Ureter (tissue), 1 donor: ENCODE measurements at places on chromosomes 11 and 22. TPM values are rescaled to one million over a fixed set of nuclear protein-coding genes. Genes with fewer than 3 reads are reported as not detected.

DNA sequence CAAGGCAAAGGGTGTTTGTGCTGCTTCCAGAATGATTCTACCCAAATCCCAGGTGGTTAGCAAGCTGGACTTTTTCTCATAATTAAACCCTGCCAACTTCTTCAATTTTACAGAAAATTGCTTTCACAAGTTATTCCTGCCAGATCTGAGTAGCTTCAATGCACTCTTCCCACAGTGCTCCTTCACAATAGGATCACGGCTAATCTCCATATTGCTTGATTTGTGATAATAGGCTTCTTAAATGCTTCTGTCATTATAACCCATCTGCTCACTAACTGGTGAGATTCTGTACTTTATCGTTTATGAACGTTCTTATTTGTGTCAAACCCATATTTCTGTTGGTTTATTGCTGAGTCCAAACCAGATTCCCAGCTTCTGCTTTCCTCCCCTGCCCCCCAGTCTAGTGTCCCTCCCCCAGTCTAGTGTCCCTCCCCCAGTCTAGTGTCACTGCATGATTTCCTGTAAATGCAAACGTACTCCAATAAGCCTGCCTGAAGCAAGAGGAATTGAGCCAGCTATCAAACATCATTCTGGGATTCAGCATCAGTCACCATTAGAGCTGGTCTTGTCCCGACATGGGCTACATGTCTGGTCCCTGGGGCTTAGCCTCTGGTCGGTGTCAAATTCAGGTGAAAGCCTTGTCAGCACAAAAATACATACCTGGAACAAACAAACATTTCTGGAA, 14.0 kb downstream of the MMP3 start:
- no peak for DNase-seq

The NELL1 gene
- not detected for total RNA-seq

The PARVG gene
- total RNA-seq = 13.5 TPM

DNA sequence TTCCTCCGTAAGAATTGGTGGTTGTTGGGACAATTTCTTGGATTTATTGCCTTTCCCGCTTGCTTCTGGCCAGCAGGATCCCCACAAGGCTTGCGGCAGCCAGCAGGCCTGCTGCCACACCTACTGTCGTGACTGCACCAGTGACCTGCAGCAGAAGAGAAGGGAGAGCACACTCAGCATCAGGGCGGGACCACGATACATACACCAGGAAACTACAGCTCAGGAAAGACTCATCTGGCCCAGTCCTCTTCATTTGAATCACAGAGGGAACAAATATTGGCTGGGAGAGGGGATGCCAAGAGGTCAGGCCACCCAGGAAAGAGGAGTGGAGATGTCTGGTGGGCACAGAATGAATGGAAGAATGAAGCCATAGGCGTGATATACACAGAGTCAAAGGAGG, 10.3 kb downstream of the PLAAT2 start:
- DNase-seq = no peak

DNA sequence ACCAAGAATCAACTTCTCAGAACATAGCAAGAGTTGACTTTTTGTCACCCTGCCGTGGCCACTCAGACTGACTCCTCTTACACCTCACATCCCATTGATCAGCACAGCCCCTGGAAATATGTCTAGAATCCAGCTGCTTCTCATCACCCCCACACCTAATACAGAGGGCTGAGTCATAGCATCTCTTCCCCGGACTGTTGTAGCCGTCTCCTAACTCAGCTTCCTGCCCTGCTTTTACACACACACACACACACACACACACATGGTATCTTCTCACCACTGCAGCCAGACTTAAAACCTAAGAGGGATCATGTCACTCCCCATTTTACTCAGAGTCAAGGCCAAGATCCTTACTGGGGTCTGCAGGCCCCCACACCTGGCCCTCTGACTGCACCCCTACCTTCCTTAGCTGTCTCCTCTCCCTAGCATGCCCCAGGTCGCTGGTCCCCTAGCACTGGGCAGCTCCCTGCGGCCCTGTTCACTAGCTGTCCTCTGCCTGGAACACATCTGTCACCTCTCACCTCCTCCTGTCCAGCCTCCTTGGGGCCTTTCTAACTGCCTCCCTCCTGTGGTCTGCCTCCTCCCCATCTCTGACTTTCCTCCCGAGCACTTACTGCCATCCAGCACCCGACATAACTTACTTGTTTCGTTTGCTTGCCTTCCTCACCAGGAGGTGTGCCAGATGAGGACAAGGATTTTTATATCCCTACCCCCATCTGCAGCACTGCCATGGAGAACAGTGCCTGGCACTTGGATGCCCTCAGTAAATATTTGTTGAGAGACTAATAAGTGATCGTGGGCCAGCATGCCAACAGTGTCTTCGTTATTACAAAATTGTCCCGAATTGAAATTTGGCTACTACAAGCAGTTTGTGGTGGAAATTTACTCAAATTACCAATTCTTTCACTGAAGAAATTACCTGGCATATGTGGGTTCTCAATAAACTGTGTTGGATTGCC, 61.9 kb downstream of the BMAL1 start:
- no peak for DNase-seq

GRCh38 chr22:27673839-27674238, 127.7 kb downstream of the MN1 start:
- DNase-seq = no peak

The GDPD5 gene
- total RNA-seq = 14.9 TPM

DNA sequence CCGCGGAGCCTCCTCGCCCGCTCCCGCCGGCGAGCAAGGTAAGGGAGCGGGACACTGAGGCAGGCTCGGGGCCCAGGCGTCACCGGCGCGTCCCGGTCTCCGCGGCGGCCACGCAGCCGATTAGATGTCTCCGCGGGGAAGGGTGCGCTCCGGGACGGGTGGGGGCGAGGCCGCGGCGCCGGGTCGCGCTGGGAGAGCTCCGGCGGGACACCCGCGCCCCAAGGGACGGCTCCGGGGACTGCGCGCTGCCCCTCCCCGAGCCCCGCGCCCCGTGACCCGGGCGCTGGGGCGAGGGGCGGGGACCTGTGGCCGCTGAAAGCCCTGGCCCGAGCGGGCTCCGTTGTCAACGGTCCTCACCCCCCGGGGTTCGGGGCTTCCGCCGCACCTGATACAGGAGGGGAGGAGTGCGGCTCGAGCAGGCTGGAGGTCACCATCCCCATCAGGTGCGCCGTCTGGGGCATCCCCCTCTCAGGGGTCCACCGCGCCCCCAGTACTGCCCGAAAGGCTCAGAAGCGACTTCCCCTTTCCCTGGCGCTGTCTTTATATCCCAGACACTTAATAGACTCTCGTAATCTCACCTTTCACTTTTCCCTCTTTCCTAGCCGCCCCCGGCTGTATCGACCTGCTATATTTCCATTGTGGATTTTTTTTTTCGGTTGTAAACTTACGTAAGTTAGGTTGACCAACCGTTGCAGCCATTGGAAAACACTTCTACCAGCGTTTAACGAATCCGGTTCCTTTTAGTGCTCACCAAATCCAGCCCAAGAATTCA, 573 bp downstream of the PPFIA1 start:
- DNase-seq = peak; percentile 46

The RAPSN gene
- 0.44 TPM for total RNA-seq

GRCh38 chr11:67401495-67402191, at the start of gene PPP1CA:
Gene PPP1CA (minus strand): TSS chr11:67401858. CDS start chr11:67401782, 76 bp downstream.
- peak; percentile 92 for DNase-seq

The C11orf65 gene
- 1.5 TPM for total RNA-seq

The RTN4R gene
- 1.3 TPM for total RNA-seq
